ENCODE measurements at places on chromosomes 1 and 21.

DNA sequence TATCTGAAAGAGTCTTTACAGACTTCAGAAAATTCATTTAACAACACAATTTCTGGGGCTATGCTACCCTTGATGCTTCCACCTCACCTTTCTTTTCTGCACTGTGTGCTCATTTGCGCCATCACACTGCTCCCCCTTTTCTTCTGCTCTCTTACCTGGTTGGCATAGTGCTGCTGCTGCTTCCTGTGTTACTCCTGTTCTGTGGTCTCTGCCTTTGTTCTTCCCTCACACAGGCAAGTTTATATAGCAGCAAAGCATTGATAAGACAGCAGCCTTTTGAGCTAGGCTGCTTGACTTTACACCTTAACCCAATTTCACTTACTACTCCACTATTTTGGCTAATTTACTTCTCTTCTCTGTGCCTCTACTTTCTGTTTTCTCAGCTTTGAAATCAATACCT lies 18.3 kb downstream of the SGIP1 start:
- DNase-seq = no peak

DNA sequence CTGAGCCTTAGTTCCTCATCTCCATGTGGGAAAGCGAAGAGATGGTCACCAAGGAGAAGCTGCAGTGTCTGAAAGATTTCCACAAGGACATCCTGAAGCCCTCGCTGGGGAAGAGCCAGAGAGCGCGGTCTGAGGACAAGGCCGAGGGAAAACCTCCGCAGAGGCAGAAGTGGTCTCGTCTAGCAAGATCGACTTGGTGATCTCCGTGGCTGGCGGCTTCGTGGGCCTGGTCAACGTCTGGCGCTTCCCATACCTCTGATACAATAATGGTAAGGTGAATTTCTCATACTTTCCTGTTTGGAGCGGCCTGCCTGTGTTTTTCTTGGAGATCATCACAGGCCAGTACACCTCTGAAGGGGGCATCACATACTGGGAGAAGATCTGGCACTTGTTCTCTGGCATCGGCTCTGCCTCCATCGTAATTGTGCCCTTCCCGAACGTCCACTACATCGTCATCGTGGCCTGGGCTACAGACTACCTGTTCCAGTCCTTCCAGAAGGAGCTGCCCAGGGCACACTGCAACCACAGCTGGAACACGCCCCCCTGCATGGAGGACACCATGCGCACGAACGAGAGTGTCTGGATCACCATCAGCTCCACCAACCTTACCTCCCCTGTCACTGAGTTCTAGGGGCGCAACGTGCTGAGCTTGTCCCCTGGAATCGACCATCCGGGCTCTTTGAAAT lies 841.1 kb upstream of the TMPRSS15 start:
- no peak for DNase-seq

GRCh38 chr1:214552174-214552608 lies 789 bp upstream of the PTPN14 start:
- DNase-seq = no peak

GRCh38 chr1:109114342-109114674 lies 393 bp downstream of the ELAPOR1 start:
- no peak for DNase-seq

- DNase-seq = no peak
These were observed 62.8 kb downstream of the RGS13 start for GRCh38 chr1:192698731-192699130.

DNA sequence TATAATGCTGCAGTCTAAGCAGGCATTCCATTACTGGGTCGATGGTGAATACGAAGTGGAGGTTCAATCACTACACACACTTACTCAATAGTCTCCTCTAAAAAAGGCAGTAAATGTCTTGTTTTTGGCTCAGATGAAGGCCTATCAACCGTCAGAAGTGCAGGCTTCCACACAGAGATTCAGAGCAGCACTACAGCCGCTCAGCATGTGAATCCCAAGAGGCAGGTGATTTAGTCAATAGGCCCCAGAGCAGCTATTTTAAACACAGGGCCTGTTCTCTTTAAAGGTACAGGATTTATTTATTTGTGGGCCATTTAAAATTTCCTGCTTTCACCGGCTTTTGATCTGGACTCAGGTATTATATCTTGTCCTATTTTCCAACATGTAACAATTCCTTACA lies 293.7 kb downstream of the RGS7 start:
- DNase-seq = no peak

DNA sequence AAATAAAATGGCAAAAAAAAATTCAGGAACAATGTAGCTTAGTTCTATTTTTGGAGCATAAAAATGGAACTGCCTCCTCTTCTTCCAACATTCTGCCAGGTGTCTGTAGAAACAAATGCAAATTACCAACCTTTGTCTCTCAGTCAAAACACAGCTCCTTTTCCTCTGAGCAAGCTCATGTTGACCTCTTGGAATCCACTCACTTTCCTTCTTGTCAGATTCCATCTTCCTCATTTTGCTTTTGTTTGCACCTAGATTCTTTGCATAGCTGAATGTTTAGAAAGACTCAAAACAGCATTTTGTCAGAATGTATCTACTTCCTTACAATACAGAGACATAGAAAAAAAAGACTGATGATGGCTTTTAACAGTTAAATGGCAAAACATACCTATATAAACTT lies 178.2 kb downstream of the ADGRL2 start:
- no peak for DNase-seq

DNA sequence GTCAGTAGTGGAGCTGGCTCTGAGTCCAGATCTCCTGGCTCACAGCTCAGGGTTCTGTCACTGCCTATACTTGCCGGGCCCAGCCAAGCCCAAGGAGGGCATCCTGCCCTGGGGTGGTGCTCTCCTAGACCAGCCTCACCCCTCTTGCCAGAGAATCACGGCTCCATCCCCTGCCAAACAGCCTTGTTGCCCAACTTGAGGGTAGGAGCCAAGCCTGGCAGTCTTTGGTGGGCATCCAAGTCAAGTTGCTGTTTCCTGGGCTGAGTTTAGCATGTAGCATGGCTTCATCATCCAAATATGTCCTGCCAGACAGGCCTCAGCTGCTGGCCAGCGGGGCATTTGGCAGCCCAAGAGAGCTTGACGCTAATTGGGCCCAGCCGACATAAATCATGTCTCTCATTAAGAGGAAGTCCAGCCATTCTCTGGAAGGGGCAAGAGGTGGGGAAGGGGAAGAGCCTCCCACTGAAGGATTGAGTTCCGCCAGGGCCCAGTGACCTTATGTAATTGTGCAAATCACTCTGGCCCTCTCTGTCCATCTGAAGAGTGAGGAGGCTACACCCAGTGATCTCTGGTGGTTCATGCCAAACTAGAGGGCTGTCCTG lies 22.6 kb upstream of the TRABD2B start:
- no peak for DNase-seq

DNA sequence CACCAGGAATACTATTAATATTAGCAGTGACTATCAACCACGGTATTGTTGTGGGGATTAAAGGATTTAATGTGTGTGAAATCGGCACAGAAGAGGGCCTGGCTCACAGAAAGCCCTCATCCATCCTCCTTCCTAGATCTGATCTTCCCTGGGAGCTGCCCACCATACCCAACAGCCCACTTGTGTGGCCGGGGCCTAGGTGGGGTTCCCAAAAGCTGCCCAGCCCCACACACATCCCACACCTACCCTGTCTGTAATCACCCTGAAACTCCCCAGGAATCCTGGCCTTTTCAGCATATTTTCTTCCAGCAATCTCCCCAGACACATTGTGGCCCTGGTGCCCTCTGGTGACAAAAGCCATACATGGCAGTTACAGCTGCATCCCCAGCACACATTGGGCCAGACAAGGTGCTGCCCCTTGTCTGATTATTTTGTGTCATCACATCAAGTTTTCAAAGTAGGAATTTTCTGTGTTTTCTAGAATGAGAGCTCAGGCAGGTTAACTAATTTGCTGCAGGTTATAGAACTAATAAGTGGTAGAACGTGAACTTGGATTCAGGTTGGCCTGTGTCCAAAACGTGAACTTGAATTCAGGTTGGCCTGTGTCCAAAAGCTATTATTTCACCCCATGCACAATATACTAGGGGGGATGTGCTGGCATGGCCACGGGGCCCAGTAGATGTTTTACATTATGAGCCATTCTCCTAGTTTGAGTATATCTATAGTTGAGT lies 5.3 kb upstream of the SLC6A9 start:
- peak; percentile 84 for DNase-seq

- peak; percentile 9 for DNase-seq
These were observed 522.9 kb downstream of the LRRIQ3 start for GRCh38 chr1:73674945-73675561.

- DNase-seq = peak; percentile 86
These were observed 1.2 kb downstream of the MAPKAPK2 start for GRCh38 chr1:206685769-206686477.

GRCh38 chr1:33849211-33849610 lies 14.7 kb upstream of the HMGB4 start:
- DNase-seq = no peak

- peak; percentile 39 for DNase-seq
These were observed 8.2 kb downstream of the ADORA1 start for GRCh38 chr1:203135636-203136305.

- no peak for DNase-seq
These were observed 2.1 kb downstream of the SIPA1L2 start for GRCh38 chr1:232627645-232628334.

GRCh38 chr1:232508130-232508701 lies 121.7 kb downstream of the SIPA1L2 start:
- DNase-seq = no peak

- no peak for DNase-seq
These were observed 29.9 kb downstream of the TTF2 start for GRCh38 chr1:117089996-117090395.

- DNase-seq = no peak
These were observed 2.2 kb downstream of the MACO1 start for GRCh38 chr1:25432749-25433388.

DNA sequence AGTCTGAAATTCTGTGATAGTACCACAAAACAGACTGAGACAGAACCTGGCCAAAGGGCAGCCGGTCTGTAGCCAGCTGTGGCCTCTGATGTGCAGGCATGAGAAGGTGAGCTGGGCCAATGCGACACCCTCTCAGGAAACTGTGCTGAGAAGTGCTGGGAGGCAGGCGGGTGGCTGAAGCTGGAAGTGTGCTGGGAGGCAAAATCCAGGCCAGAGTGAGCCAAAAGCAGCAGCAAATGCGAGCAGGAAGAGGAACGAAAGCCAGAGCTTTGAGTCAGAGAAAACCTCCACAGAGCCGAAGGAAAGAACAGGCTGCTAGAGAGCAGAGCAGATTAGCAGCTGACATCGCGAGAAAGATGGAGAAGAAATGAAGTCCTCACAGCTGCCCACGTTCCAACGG lies 10.2 kb upstream of the ATP13A2 start:
- no peak for DNase-seq

DNA sequence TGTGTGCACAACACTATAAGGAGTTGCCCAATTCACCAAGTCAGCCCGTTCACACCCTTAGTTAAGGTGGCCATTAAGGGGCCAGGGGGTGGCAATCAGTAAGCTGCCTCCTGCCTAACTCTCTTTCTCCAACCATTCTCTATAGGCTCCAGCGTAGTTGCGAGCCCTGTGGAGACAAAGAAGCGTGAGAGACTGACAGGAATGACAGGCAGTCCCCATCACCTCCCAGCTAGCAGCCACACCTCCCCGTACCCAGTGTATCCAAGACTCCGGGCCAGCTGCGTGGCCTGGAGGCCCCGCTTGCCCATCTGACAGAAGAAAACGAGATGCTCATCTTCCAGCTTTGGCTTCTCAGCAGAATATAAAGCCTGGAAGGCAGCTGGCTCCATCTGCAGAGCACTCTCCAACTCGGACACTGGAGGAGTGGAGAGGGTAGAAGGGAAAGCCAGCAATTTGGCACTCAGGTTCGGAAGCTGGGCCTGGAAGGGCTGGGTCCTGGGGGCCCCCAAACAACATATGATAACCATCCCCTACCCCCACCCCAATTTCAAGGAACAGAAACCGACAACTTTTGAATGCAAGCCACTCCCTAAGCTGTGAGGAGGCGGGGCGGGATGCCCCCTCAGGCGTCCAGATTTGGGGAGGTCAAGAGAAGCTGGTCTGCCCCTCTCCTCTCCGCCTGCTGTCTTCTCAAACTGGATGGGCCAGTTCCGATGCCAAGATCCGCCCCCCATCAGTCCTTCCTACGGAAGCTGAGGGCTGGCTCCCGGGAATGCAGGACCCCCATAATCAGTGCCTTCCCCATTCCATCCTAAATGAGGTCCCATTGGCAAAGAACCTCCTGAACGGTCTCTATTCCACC lies 872 bp downstream of the TSTD1 start:
- DNase-seq = no peak

- no peak for DNase-seq
These were observed 190.4 kb downstream of the NCAM2 start for GRCh38 chr21:21188513-21189195.

DNA sequence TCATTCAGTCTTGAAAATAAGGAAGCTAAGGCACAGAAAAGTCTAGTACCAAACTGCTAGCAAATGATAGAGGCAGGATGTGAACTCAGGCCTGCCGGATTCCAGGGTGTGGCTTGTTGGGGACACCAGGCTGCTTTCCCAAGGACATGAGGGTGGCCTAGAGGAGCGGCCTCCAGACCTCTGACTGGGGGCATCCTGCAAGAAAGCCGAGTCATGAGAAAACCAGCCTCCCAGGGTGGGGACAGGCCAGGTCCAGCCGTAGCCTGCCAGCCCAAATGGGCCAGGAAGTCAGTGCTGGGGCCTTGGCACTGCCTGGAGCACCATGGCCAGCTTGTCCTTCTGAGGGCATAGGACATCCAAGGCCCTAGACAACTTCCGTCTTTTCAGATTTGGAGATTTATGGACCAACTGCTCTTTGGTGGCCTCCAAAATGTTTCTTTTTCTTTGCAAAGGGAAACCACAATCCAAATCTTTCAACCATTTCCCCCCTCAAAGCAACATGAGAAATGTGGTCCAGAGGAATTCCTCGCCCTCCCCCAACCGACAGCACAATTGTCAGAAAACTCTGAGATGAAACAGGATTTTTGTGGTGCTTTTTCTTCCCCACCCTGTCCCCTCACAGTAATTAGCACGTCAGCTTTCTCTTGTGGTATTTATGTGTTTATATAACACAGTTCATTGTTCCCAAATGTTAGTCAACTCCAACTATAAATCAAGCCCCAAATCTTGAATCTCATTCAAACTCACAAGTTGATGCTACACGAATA lies 212.3 kb downstream of the KAZN start:
- DNase-seq = no peak

Measured in inflammatory macrophage treated with lipopolysaccharide for 1 hour (primary cell).